ENCODE measurements at places on chromosomes 7 and 10.

- H3K4me3 ChIP-seq = no peak overlapping the region
- no peaks in the 10 kb centered on the region for H3K36me3 ChIP-seq
- H3K27ac ChIP-seq = no peak overlapping the region
- peaks cover 8% of the 10 kb centered on the region for H3K4me1 ChIP-seq
- no peaks in the 10 kb centered on the region for H3K27me3 ChIP-seq
- DNase-seq = no peak
Measured at GRCh38 chr7:91293136-91293535, 28.9 kb downstream of the FZD1 start.

DNA sequence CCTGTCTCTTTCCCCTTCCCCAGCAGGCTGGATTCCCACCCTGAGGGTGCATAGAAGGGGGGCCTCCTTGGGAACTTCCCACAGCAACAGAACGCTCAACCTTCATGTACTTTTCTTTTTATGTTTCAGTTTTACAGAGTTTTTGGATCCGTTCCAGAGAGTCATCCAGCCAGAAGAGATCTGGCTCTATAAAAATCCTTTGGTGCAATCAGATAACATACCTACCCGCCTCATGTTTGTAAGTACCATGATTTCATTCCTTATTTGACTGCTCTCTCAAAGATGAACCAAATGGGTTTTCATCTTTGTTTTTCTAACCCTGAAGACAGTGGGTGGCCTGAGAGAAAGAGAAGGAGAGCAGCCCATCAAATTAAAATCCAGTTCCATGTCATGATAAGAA lies 46.7 kb downstream of the PLPP4 start:
- DNase-seq = no peak
- no peak overlapping the region for H3K27ac ChIP-seq
- H3K36me3 ChIP-seq = no peaks in the 10 kb centered on the region
- H3K4me1 ChIP-seq = no peaks in the 10 kb centered on the region
- no peaks in the 10 kb centered on the region for H3K27me3 ChIP-seq
- no peak overlapping the region for H3K4me3 ChIP-seq

GRCh38 chr10:79487296-79488194 lies 24.8 kb upstream of the EIF5AL1 start:
- no peaks in the 10 kb centered on the region for H3K36me3 ChIP-seq
- H3K4me3 ChIP-seq = no peak overlapping the region
- H3K27ac ChIP-seq = peak overlapping the region; percentile 18
- no peaks in the 10 kb centered on the region for H3K4me1 ChIP-seq
- no peak for DNase-seq
- H3K27me3 ChIP-seq = no peaks in the 10 kb centered on the region

- peaks cover 31% of the 10 kb centered on the region for H3K4me1 ChIP-seq
- DNase-seq = no peak
- peak overlapping the region; percentile 5 for H3K27ac ChIP-seq
- H3K36me3 ChIP-seq = no peaks in the 10 kb centered on the region
Measured at GRCh38 chr10:62036186-62037081, 134.9 kb downstream of the ARID5B start.

DNA sequence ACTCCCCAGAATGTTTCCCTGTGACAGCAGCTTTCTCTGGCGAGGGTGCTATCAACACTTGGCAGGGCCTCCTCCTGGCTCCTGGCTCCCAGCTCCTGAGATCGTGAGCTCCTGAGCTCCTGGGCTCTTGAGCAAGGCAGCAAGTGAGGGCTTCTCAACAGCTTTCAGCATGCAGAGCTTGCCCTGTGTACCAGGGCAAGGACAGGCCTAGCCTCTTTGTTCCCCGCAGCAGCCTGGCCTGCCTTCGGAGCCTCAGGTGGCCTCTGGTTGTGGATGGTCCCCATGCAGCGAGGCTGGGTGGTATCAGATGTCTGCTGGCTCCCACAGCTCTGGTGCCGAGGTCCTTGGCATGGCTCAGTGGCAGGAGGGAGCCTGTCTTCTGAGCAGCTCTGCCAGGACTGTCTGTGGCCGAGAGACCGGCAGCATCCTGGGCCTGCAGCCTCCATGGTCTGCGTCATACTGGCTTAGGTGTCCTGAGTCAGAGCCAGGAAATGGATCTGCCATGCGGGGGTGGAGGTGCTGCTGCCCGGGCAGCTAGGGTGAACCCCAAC lies 44.2 kb downstream of the ZMIZ1 start:
- H3K4me3 ChIP-seq = no peak overlapping the region
- no peak for DNase-seq
- H3K4me1 ChIP-seq = peaks cover 36% of the 10 kb centered on the region
- no peak overlapping the region for H3K27ac ChIP-seq
- peaks cover 22% of the 10 kb centered on the region for H3K36me3 ChIP-seq
- no peaks in the 10 kb centered on the region for H3K27me3 ChIP-seq

DNA sequence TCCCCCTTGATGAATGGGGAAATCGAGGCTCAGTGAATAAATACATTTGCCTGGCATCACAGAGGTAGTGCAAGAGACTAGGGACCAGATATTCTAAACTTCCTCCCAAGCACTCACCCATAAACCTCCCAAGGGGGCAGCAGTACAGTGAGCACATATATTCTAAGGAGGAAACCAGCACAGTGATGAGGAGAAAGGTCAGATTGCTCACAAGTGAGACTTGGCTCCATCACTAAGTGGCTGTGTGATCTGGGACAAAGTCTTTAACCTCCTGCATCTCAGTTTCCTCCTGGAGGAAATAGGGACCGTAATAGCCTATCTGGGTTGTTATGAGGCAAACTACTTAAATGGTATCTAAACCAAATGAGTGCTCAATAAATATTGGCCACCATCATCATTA lies 4.3 kb downstream of the PLXNA4 start:
- no peak overlapping the region for H3K27ac ChIP-seq
- H3K36me3 ChIP-seq = no peaks in the 10 kb centered on the region
- H3K4me3 ChIP-seq = no peak overlapping the region
- no peak for DNase-seq

- no peak overlapping the region for H3K4me3 ChIP-seq
- no peaks in the 10 kb centered on the region for H3K27me3 ChIP-seq
- H3K27ac ChIP-seq = no peak overlapping the region
- no peaks in the 10 kb centered on the region for H3K36me3 ChIP-seq
Measured at GRCh38 chr10:132232023-132232951, 45.5 kb downstream of the DPYSL4 start.

DNA sequence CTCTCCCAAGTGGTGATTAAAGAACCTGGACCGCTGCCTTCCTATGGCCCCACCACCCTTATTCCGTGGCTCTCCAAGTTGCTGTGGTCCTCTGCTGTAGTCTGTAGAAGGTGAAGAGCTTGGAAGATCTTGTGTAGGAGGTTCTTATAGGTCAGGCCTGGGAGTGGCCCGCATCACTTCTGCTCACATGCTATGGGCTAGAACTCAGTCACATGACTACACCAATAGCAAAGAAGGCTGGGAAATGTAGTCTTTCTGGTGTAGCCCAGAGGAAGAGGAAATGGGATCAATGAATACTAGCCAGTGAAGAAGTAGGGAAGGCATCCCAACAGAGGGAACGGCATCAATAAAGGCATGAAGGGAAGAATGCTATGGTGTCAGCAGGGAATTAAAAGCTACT lies 41.3 kb upstream of the AOAH start:
- H3K4me3 ChIP-seq = no peak overlapping the region
- no peak for DNase-seq
- no peak overlapping the region for H3K27ac ChIP-seq

DNA sequence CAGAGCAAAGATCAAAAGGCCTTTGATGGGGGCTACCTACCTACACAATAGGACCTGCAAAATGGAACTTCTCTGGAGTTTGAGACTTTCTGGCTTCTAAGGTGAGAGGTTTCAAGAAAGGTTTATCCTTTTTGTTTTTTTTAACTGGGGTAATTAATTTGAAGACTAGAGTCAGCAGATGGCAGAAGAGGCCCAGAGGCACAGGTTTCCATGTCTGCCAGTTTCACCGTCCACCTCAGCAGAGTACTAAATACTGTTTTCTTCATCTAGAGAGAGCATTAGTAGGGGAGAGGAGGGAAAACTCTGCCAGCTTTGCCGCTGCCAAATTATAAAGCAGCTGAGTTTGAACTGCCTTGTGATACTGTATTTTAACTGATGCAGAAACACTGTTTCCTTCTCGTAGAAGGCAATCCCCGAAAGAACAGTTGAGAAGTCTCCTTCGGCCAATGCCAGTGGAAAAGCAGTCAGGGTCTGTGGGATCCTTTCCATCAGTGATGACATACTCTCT lies 138.7 kb downstream of the SLC25A13 start:
- no peak overlapping the region for H3K4me3 ChIP-seq
- H3K36me3 ChIP-seq = peaks cover 49% of the 10 kb centered on the region
- no peak for DNase-seq
- no peaks in the 10 kb centered on the region for H3K27me3 ChIP-seq

DNA sequence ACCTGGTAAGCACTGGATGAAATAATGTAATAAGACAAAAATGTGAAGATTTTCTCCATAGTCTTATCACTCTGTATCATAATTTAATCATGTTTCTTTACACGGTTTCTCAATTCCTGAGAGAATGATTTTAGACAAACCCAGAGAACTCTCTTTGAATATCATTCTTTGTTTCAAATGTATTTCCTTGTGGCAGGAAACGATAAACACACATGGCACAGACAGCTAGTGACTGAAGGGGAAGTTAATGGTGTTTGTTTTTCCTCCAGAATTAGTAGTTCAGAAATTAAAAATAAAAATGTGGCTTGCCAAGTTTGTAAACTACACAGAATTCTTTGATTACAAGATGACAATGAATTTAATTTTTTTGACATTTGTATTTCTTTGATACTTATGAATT lies 163.7 kb upstream of the PRPS1L1 start:
- no peak overlapping the region for H3K4me3 ChIP-seq
- no peaks in the 10 kb centered on the region for H3K27me3 ChIP-seq
- H3K27ac ChIP-seq = no peak overlapping the region

- H3K4me3 ChIP-seq = no peak overlapping the region
- H3K27me3 ChIP-seq = no peaks in the 10 kb centered on the region
- peak; percentile 99 for DNase-seq
- peak overlapping the region; percentile 72 for H3K27ac ChIP-seq
- no peaks in the 10 kb centered on the region for H3K36me3 ChIP-seq
Measured at GRCh38 chr7:95608359-95609173, 12.2 kb upstream of the PDK4 start.

- H3K27me3 ChIP-seq = no peaks in the 10 kb centered on the region
- no peak for DNase-seq
- H3K36me3 ChIP-seq = no peaks in the 10 kb centered on the region
- H3K27ac ChIP-seq = no peak overlapping the region
- H3K4me1 ChIP-seq = no peaks in the 10 kb centered on the region
- H3K4me3 ChIP-seq = no peak overlapping the region
Measured at GRCh38 chr7:112969946-112970345, 116.7 kb downstream of the GPR85 start.

GRCh38 chr10:15393139-15393825 lies 22.2 kb upstream of the FAM171A1 start:
- DNase-seq = no peak
- H3K4me3 ChIP-seq = no peak overlapping the region
- no peaks in the 10 kb centered on the region for H3K27me3 ChIP-seq

GRCh38 chr10:104336821-104337467 lies 1.3 kb downstream of the ITPRIP start:
- peak overlapping the region; percentile 84 for H3K27ac ChIP-seq
- DNase-seq = no peak
- H3K27me3 ChIP-seq = no peaks in the 10 kb centered on the region
- H3K4me1 ChIP-seq = peaks cover 29% of the 10 kb centered on the region

DNA sequence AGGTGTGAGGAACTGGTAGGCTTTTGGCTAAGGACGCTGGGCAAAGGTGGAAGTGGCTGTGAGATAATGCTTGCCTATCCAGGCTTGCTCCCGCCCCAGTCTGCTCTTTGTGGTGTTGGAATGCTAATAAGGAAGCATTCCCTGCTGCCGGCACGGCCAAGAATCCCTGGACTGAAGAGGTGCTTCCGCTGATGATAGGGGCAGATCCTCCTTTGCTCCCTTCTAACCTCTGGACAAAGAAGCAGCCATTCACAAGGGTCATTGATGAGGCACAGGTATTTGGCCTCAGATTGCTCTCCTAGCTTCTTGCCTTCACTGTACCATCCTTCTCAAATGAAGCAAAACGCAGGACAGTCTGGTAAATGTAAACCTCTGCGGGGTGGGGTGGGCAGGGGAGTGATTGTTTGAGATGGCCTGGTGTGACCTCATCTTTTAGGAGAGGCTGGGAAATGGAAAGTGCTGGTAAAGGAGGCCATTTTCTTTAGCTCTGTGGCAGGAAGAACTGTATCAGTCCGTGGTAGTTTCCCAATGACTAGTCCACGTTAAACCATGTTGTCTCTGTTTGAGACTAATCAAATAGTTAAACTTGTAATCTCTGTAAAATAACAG lies 1.7 kb downstream of the PGAM1 start:
- H3K36me3 ChIP-seq = peaks cover 28% of the 10 kb centered on the region
- no peaks in the 10 kb centered on the region for H3K27me3 ChIP-seq
- peak; percentile 76 for DNase-seq
- peaks cover 17% of the 10 kb centered on the region for H3K4me1 ChIP-seq

DNA sequence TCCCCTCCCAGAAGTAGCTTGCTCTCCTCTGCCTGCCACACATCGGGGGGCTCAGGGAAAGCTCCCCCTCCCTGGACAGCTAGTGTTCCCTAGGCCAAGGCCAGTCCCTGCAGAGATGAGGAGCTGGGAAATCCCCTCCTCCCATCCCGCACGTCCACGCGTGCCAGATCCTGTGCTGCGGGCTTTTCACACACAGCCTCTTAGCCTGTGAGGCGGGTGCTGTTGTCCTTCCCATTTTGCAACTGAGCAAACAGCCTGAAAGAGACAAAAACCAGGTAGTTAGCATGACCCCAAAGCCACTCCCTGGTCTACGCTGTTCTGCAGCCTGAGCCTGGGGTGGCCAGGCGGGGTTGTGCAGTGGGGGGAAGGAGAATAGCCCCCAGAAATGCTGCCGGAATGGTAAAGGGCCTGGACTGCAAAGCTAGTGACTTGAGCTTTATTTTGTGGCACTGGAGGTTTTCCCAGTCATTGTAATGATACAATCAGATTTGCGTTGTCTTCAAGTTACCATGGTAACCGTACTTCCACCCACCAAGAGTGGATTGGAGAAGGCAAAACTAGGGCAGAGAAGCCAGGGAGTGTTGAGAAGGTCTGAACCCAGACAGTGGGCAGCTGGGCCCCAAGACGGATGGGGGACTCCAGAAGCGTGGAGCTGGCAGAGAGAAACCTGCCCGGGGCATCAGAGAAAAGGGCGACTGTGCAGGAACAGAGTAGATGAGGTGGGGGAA lies 98.6 kb upstream of the KCTD7 start:
- peaks cover 11% of the 10 kb centered on the region for H3K36me3 ChIP-seq
- no peak overlapping the region for H3K27ac ChIP-seq
- H3K4me1 ChIP-seq = no peaks in the 10 kb centered on the region
- H3K4me3 ChIP-seq = no peak overlapping the region

- H3K27me3 ChIP-seq = peaks cover 5% of the 10 kb centered on the region
- H3K27ac ChIP-seq = no peak overlapping the region
- no peak for DNase-seq
- H3K36me3 ChIP-seq = no peaks in the 10 kb centered on the region
Measured at GRCh38 chr7:151987748-151988529, 31.7 kb downstream of the GALNTL5 start.

DNA sequence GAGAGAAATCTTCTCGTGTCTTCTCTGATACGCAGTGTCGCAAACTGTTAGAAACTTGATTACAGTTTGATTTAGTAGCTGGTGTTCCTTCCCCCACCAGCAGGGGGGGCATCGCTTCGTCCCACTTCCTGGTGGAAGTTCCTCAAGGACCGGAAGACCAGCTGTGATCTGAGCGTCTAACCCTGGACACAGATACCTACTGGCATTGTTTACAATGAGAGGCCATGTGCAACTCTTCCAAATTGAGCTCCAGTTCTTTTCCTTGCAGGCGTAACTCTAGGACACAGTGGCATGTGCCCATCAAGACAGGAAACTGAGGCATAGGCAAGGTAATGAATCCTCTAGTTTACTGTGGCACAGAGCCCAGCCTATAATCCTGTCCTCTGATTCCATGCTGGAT lies 219.0 kb downstream of the CCDC3 start:
- H3K4me1 ChIP-seq = no peaks in the 10 kb centered on the region
- H3K36me3 ChIP-seq = no peaks in the 10 kb centered on the region
- no peaks in the 10 kb centered on the region for H3K27me3 ChIP-seq
- no peak for DNase-seq
